ENCODE measurements at places on chromosomes 7 and 10. TPM values are rescaled to one million over a fixed set of nuclear protein-coding genes. Genes with fewer than 3 reads are reported as not detected.
A peak's percentile ranks its signal among the peaks of the same experiment; 100 is the strongest.

DNA sequence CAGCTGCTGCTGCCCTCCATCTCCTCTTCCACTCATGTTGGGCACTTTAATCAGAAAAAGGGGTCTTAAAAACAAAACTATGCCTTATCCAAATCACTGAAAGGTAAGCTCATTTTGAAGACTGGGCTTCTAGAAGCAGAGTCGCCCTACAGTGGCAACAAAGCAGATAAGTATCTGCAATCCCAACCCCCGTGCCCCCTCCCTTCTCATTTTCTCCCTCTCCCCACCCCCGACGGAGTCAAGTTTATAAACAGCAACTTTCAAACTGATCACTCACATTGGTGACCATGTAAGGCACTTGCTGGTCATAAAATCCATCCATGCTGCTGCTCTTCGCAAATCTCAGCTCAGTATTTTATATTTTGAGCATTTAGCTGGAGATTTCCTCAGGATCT is 738 bp downstream of the ETV1 start:
- DNase-seq, result peak; percentile 49

GRCh38 chr7:135736586-135737305 is 8.8 kb upstream of the SLC13A4 start:
- DNase-seq, result peak; percentile 54

- DNase-seq, result no peak
These were observed 136.6 kb downstream of the IQUB start for GRCh38 chr7:123397746-123398338.

DNA sequence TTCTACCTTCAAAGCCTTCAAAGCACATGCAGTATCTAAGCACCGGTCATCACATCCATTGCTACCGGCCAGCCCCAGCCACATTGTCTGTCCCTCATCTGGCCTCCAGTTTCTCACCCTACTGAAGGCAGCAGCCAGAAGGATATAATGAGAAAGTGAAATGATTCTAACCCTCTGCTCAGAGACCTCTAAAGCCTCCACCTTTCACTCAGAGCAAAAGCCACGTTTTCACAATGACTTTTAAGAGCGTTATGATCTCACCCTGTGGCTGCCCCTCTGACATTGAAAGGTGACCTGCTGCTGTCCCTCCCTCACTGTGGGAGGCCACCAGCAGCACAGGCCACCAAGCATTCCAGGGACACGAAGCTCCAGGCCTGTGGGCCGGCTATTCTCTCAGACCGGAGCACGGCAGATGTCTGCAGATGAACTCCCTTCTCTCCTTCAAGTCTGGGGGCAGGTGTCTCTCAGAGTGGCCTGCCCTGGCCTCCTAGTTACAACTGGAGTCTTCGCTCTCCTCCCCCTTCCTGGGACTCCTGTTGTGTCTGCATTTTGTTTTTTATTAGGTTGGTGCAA is 94.9 kb upstream of the EEPD1 start:
- no peak for DNase-seq

GRCh38 chr10:58350619-58351323 is 16.0 kb downstream of the UBE2D1 start:
- DNase-seq, result no peak

- no peak for DNase-seq
These were observed 21.0 kb upstream of the RPA3 start for GRCh38 chr7:7739204-7740036.

DNA sequence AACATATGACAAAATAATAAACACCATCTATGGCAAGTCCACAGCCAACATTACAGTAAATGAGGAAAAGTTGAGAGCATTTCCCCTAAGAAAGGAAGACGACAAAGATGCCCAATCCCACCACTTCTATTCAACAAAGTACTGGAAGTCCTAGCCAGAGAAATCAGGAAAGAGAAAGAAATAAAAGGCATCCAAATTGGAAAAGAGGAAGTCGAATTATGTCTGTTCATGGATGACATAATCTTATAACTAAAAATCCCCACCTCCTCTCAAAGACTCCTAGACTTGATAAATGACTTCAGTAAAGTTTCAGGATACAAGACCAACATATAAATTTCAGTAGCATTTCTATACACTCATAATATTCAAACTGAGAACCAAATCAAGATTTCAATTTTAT is 288.5 kb upstream of the POT1 start:
- no peak for DNase-seq

GRCh38 chr7:142873281-142873784 is 12.2 kb downstream of the TRPV6 start:
- DNase-seq, result no peak

- DNase-seq, result no peak
These were observed 90.5 kb upstream of the GSDME start for GRCh38 chr7:24847754-24848153.

EFCAB10 gene
- 0.39 TPM for total RNA-seq

CCDC136 gene
- total RNA-seq, result 0.74 TPM

C10orf95 gene
- total RNA-seq, result not detected

GHRHR gene
- not detected for total RNA-seq

PTTG1IP2 gene
- total RNA-seq, result not detected
